ENCODE measurements at places on chromosomes 1 and 21.

GRCh38 chr1:67717876-67718275, 32.9 kb downstream of the GADD45A start:
- no peak for ATAC-seq

- peak; percentile 1 for ATAC-seq
Measured at GRCh38 chr1:58783090-58783992, 506 bp downstream of the JUN start.

DNA sequence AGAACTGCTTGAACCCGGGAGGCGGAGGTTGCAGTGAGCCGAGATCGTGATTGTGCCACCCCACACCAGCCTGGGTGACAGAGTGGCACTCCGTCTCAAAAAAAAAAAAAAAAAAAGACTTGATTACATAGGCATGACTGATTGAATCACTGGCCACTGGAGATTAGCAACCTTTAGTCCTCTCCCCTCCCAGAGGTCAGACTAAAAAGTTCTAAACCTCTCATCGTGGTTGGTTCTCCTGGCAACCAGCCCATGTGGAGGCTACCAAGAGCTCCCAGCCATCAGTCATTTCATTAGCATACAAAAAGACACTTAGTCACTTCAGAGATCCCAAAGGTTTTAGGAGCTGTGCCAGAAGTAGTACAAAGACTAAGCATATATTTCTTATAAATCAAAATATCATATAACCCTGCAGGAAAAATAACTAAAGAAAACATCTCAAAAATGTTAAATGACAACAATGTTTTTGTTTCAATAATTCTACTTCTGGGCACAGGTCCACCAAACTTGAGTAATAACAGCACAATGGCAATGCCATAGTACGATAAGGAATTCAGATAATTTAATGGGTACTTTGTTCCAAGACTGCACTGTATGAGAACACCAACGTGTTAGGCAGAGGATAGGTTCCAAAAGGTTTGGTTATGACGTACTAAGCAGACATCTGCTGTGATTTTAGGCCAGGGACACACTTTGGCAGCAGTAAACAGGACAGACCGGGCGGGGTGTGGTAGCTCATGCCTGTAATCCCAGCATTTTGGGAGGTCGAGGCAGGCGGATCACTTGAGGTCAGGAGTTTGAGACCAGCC, 18.1 kb downstream of the USP48 start:
- ATAC-seq, result no peak

DNA sequence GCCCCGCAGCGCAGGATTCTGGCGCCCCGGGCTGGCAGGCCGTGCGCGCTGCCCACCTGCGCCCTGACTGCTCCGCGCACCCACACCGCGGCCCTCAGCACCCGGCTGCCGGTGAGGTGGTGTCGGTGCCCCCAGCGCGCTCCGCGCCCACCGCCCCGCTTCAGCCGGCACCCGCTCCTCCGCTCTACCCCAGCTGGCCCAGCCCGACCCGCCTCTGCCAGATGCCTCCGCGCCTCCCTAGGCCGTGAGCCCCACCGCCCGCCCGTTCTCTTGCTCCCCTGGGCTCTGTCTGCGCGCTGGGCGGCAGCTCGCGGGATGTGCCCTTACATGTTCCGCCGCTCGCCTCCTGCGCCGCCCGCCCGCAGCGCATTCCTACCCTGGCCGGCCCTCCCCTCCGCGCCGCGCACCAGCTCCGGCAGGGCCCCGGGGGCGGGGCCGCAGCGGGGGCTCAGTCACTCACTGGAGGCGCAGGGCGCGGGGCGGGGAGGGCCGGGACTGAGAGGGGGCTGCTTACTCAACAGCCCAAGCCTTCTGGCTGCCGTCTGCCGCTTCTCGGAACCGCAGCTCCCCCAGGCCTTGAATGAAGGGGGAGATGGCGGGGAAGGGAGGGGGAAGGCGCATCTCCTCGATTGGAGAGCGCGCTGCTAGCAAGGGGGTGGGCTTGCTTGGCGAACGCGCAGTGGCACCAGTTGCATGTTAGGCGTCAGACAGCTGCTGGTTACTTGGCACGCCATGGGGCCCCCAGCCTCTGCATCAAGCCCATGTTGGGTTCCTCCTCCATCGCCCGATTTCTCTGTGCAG, at the start of gene PHLDA3:
Gene PHLDA3, minus strand, starts transcription at position 345 of the 801 bp plus-strand sequence. CDS start 402 bp downstream, outside the sequence.
- peak; percentile 61 for ATAC-seq

DNA sequence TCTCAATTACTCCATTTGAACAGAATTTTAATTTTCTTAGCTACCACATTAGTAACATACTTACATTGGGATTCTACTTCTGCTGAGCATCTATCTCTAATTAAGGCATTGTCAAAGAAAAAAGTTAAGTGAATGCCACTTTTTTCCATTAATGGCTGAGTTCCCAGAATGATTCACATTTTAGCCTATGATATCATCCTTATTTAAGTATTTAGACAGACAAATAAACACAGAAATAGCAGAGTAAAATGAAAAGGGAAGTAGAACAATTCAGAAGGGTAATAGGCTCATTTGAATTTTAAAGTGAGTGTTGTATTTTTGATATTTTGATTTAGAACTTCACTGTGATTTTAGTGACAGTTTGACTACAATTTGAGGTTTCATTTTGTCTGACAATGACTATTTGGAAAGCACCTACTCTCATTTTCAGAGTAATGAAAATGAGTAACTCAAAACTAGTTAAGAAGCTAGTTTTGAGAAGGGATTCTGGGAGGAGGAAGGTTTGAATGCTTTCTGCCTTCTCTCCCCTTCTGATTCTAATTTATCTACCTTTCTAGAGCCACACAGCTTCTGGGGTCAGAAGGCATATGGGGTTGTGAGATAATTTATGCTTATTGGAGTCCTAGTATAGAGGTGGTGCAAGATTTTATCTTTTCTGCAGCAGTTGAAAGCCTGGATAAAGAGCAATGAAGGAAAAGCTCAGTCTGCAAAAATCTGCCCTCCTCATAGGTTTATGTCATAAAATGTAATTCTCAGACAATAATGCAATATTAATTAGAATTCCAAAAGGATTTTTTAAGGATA, 15.5 kb downstream of the LYPLAL1 start:
- ATAC-seq, result peak; percentile 88

- no peak for ATAC-seq
Measured at GRCh38 chr1:10664251-10664650, 132.2 kb downstream of the CASZ1 start.

- ATAC-seq, result no peak
Measured at GRCh38 chr1:165352442-165353293, 3.8 kb downstream of the LMX1A start.
